Astrocyte of the spinal cord (primary cell): ENCODE measurements at places on chromosomes 1 and 21.

DNA sequence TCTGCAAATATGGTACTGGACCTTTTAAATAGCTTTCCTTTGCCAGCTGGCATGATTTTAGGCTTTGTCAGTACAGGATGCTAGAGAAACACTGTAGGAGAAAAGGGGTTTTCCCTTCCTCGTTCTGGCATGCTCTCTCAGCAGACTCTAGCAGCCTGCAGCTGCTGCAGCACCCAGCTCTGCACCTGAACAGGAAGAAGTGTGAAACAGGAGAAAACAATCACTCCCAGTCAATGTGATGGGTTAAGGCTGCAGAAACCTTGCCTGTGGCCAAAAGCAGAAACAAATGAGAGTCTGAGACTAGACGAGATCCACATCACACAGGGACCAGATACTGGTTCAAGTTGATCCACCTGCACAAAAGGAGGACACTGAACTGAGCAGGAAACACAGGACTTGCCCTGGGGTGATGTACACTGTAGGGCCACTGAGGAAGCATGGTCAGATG lies 21.2 kb downstream of the OVGP1 start:
- no peak for DNase-seq

- no peak for DNase-seq
These were observed 23.3 kb downstream of the SLC44A3 start for GRCh38 chr1:94843430-94843829.

DNA sequence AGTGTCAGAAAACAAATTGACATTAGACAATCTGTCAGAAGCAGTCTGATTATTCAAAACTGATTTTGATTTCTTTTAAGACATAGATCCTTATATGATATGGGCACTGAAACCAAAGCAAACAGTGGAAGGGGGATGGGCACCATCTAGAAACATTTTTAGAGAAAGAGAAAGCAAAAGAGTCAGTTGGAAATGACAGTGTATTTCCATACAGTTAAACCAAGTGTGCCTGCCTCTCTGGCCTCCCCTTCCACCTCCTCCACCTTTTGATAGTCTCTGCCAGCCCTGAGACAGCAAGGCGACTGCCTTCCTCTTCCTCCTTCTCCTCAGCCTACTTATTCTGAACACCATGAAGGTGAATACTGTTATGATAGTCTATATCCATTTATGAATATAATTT lies 949.7 kb downstream of the AMY1C start:
- no peak for DNase-seq

- DNase-seq = no peak
These were observed 50.1 kb upstream of the SPOCD1 start for GRCh38 chr1:31865728-31866449.

- DNase-seq = no peak
These were observed 9.2 kb downstream of the SMIM12 start for GRCh38 chr1:34850382-34850781.

- DNase-seq = peak; percentile 76
These were observed 256.3 kb upstream of the IRF2BP2 start for GRCh38 chr1:234866007-234866866.

- peak; percentile 45 for DNase-seq
These were observed 467.5 kb upstream of the CXADR start for GRCh38 chr21:17045214-17045853.

GRCh38 chr21:37001441-37001840 lies 5.1 kb upstream of the RIPPLY3 start:
- no peak for DNase-seq

DNA sequence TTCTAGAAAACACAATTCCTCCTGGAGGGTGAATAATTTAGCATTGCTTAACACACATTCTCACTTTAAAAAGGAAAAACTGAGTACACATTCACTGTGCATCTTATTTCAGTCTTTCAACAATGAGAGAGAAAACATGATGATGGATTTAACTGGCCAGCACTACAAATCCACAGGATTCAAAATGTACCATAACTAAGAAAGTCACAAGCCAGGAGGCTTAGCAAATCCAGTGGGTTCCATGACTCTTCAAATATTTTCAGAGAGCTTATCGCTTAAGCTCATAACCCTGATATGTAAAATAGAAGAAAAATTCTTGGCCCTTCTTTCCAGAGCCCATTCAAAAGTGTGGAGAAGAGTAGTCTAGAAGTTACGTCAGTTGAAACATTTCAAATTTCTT lies 820.3 kb downstream of the LTN1 start:
- no peak for DNase-seq

- peak; percentile 93 for DNase-seq
These were observed 240.7 kb upstream of the HOOK1 start for GRCh38 chr1:59574085-59574484.

DNA sequence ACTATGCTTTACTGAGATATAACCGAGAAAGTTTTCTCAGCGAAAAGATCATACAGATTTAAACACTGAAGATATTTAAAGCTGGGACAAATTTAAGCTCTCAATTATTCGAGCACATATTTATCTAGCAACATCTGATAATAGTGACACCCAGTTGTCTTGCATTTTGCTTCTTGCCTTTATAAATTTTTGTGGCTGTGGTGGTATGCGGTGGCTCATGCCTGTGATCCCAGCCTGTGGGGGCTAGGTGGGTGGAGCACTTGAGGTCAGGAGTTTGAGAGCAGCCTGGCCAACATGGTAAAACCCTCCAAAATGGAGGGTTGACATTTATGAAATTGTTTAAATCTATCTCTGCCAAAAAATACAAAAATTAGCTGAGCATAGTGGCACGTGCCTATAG lies 312.2 kb downstream of the SPATA17 start:
- no peak for DNase-seq

GRCh38 chr1:17112076-17112475 lies 7.2 kb downstream of the PADI2 start:
- no peak for DNase-seq

DNA sequence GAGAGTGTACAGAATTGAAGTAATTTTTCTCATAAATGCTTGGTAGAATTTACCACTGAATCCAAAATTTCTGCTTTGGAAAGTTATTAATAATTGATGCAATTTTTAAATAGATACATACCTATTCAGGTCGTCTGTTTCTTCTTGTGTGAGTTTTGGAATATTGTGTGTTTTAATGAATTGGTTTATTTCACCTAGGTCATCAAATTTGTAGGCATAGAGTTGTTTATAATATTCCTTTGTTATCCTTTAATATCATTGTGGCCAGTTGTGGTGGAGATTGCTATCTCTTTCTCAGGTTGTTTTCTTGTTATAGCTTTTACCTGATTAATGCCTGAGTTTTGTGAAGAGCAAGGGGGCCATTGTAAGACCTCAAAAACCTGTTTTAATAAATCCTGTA lies 93.5 kb downstream of the SYT14 start:
- DNase-seq = no peak

DNA sequence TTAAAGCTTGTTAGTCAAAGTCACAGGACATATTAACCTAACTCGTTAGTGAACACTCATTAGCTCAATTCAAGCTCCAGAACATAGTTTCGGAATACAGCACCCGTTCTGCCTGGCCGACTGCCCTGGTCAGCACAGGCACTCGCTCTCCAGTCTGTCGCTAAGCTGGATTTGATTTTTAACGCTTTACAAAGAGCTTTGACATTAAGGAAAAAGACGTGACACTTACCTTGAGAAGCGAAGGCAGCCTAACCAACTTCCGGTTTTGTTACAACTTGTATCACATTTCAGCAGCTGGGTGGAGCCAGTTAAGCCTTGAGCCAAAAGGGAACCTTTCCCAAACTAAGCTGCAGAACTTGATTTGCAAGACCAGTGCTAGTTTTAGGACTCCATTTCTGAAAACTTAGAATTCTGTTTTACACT lies at the start of gene FRRS1:
Gene FRRS1 (minus strand): TSS at position 258 of the 423 bp plus-strand sequence. CDS start 17,867 bp downstream, outside the sequence.
- DNase-seq = peak; percentile 74

DNA sequence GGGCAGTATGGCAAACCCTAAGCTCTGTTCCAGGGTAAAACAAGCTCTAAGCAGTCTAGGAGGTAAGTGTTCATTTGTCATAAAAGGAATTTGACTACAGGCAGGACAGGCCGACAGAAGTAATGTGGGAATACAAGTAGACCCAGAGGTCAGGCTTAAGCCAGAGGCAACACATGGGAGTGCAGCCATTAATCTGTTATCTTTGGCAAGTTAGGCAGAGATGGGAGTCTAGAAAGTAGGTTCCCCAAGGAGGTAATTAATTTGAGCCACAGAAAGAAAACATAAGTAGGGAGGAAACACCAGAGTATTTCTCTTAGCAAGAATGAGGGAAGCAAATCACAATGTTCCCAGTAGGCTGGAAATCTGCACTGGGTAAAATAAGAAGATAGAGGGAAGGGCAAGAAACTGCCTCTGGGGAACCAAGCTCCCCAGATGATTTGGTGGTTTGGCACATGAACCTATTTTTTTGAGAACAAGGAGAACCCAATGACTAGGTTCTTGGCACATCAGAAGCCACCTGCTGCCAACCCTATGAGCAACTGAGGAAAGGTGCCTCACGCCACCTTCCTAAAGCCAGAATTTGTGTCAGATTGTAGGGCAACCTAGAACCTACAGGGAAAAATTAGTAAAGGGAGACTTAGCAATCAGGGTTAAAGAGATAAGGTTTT lies 636.4 kb upstream of the PLXNA2 start:
- DNase-seq = peak; percentile 45

- peak; percentile 25 for DNase-seq
These were observed 154.0 kb downstream of the PSMG1 start for GRCh38 chr21:39029086-39029755.

- DNase-seq = peak; percentile 5
These were observed 356.8 kb downstream of the LMO4 start for GRCh38 chr1:87685311-87686135.

GRCh38 chr1:41315871-41316270 lies 45.4 kb upstream of the FOXO6 start:
- no peak for DNase-seq

DNA sequence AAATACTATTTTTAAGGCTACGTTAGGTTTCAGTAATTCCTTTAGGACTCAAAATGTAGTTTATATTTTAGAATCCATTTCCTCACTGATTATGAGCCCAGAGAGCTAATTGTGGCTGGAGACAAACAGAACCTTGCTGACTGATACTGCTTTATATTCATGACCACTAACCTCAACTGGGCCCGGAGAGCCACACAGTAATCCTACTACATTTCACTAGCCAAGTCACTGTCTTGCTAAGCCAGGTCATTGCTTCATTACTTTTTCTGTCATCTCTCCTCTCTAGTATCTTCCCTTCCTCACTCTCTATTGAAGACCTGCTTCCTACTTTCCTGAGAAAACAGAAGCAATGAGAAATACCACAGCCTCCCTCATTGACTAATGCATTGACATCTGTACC lies 24.7 kb downstream of the IL23R start:
- no peak for DNase-seq

DNA sequence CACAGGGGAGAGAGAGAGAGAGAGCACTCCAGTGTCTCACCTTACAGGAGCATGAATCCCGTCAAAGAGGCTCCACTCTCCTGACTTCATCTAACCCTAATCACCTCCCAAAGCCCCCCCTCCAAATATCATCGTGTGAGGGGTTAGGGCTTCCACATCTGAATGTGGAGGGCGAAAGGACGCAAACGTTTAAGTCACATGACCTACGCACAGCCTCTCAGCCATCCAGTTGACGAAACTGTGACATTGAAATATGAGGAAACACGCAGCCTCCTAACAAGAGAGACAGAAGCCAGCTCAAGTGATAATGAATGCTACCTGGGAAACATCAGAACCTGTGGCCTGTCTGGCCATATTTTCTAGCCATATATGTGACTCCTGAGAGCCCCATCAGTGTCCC lies 63.7 kb downstream of the MATN1 start:
- DNase-seq = no peak

- peak; percentile 41 for DNase-seq
These were observed 210.1 kb downstream of the FGGY start for GRCh38 chr1:59506952-59507351.

DNA sequence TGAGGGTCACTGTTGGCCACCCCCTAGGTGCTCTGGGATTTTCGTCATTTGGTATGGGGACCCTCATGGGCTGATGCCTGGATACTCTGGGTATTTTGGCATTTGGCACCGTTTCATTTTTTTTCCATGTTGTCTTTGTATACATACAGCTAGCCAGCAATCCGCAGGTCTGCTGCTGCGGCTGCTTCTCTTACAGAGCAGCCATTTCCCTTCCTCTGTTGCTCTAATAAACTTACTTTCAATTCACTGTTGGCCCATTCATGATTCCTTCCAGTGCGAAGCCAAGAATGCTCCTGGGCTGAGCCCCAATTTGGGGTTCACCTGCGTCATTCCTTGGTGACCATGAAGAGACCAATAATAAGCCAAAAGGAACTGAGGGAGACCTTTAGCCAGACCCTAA lies 21.5 kb downstream of the GON4L start:
- DNase-seq = no peak

- DNase-seq = peak; percentile 25
These were observed 29.4 kb upstream of the TRIM17 start for GRCh38 chr1:228445843-228446650.

GRCh38 chr21:28943631-28944030 lies 49.0 kb downstream of the LTN1 start:
- no peak for DNase-seq

- DNase-seq = no peak
These were observed 138.8 kb downstream of the NTMT2 start for GRCh38 chr1:170284512-170284911.

- DNase-seq = no peak
These were observed 66.2 kb upstream of the RNPC3 start for GRCh38 chr1:103459346-103459745.

DNA sequence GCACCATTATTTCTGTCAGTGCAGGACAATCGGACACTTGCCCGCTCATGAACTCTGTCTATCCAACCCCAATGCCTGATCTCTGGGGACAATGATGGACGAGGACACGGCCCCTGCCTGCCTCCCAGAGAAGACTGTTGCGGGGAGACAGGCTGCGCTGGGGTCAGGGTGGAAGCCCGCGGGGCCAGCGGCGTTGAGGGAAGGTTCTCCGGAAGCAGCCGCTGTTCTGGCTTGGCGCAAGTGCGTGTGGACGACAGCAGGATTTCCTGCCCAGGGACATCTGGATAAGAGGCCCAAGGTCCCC lies 18.8 kb downstream of the RHBG start:
- DNase-seq = no peak

DNA sequence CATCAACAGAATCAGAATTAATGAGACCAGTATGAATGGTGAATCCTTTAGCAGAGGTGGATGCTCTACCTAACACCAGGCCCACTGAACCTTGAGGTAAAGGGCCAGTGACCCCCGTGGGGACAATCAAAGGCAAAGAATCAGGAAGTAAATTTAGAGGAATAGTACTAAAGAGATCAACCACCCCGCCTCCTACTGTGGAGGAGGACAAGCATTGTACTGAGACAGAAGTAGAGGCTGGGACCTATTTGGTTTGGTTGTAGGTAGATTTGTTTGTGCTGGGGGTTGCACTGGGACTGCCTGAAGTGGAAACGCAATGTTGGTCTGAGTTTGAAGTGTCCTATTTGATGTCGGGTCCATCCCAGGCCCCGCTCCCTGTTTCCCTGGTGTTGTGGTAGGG lies 9.5 kb downstream of the CD48 start:
- no peak for DNase-seq

GRCh38 chr1:216081445-216081844 lies 341.8 kb downstream of the USH2A start:
- DNase-seq = no peak
